A549 treated with Hydrocortisone at 1 μM for 4 hours (cell line): ENCODE measurements at places on chromosomes 2 and 18. TPM values are rescaled to one million over a fixed set of nuclear protein-coding genes. Genes with fewer than 3 reads are reported as not detected.

The NOL4 gene
- not detected in 5 replicates for total RNA-seq

The CETN1 gene
- total RNA-seq = not detected in 5 replicates

The SOWAHC gene
- 7.3 to 10.0 TPM (median 8.9 TPM) in 5 replicates for total RNA-seq

The NT5C1B gene
- not detected in 5 replicates for total RNA-seq

The MYO3B gene
- total RNA-seq = not detected in 5 replicates

The ATF2 gene
- total RNA-seq = 15.1 to 20.6 TPM (median 19.0 TPM) in 5 replicates

The TRPM8 gene
- 0.09 to 0.52 TPM (median 0.29 TPM) in 5 replicates for total RNA-seq

The CELF4 gene
- 0.03 TPM in 1 of 5 replicates, not detected in the others for total RNA-seq

The MARCO gene
- 0.05 to 0.17 TPM (median 0.11 TPM) in 4 of 5 replicates, not detected in the other for total RNA-seq

The BCL2L11 gene
- 6.1 to 8.4 TPM (median 7.8 TPM) in 5 replicates for total RNA-seq

The CAVIN2 gene
- 35.0 to 72.9 TPM (median 54.7 TPM) in 5 replicates for total RNA-seq
